Stimulated activated CD8-positive, alpha-beta memory T cell treated with anti-CD3 and anti-CD28 coated beads, Interleukin-7, amount 100 ng/mL, for 1 hour (primary cell): ENCODE measurements at places on chromosomes 2 and 18.

DNA sequence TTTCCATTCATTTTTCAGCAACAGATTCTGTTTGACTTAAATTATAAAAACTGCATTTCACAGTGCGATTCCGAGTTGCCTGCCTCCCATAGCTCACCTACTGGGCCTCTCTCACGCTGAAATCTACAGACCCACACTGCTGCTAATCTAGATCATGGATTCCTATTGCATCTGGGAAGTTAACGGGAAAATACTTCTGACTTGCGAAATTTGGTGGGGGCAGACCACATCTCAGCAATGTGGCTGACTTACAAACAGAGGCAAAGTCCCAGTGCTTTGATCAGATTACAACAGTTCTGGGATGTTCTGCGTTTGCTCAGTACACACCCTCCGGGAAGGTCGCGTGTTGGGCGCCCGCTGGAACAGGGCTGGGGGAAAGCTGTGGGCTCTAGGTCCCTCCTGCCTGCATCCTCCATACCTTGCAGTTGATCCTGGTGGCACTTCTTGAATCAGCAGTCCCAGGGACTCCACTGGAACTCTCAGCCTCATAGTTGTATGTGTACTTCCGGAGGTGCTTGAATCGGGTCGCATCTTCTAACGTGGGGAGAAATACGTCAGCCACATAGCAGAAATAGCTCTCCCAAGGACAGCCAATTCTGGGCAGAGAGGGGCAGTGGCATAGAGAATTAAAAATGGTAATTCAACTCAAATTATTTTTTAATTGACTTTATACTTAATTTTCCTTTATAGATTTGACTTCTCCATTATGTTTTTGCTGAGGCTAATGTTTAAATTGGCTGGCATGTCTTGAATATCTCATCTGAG is 1.7 kb downstream of the APOB start:
- no peak for DNase-seq

DNA sequence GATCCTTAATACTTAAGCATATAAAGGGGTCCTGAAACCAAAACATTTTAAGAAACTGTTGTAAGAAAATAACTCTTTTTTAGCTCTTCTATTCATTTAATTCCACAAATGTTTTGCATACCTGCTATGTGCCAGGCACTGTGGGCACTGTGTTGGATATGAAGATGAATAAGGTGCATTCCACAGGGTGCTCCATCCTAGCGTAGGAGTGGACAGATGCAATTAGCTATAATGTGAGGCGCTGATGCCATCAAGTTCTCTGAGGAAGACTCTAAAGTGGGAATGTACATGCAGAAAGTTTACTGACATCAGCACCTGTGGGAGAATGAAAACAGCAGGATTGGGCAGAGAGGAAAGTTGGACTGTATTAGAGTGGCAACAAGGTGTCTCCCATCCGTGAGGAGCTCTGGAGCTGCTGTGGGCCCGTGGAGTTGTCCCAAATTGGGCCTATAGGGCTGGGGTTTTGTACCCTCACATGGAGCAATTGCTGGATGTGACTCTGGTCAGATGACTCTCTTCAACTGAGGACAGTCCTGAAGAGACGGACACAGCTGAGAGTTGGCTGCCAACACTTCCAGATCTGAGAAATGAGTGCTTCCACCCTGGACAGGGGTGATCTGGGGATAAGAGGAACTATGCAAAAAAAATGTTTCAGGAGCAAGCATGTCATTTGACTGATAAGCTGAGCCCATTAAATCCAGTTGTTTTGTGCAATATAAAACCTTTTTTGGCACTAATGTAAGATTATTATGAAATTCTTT is 22.3 kb downstream of the CD8A start:
- no peak for DNase-seq

DNA sequence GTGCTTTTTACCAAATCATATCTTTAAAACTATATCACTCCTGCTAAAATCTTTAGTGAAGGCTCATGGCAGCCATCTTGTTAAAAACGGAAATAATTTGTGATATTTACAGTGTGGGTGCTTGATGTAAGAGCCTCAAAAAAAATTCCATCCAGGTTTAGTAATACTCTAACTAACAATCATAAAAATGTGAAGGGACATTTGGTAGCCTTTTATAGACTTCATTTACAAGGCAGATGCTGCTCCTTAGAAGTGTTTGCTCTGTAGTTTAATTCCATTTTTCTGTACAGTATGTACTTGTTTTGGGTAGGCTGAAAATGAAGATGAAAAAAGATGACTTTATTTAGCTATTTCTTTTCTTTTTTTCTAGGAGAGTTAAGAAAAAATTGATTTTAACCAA is 525.0 kb downstream of the ZEB2 start:
- DNase-seq = no peak

- no peak for DNase-seq
Observed at GRCh38 chr2:10352972-10353371, 50.3 kb downstream of the HPCAL1 start.

DNA sequence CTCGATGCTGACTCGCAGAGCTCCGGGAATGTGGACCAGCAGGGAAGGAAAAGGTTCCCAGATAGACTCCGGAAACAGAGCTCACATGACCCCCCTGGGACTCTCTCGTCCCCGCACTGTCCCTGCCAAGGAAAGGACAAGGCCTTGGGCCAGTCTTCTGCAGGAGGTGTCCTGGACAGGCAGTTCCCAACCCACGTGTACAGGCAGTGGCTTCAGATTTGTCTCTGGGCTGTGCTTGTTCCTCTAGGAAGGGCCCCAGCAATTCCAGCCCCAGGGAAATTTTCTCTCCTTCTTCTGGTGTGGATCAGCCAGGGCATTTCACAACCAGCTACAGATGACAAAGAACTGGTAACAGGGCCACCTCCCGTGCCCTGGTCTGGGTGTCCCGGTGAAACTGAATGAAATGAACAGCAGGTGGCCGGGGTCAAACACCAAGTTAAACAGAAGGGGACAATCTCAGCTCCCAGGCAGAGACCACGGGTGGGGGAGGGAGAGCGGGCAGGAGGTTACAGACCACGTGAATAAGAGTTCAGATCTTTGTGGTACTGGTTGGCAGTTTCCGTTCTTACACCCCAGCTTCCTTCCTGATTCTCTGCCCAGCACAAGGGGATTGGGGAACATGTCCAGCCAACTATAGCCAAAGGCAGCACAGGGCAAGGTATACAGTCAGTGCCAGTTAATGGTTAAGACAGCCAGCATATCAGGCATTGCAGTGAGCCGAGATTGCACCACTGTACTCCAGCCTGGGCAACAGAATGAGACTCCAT is 52.2 kb upstream of the CAB39 start:
- no peak for DNase-seq

DNA sequence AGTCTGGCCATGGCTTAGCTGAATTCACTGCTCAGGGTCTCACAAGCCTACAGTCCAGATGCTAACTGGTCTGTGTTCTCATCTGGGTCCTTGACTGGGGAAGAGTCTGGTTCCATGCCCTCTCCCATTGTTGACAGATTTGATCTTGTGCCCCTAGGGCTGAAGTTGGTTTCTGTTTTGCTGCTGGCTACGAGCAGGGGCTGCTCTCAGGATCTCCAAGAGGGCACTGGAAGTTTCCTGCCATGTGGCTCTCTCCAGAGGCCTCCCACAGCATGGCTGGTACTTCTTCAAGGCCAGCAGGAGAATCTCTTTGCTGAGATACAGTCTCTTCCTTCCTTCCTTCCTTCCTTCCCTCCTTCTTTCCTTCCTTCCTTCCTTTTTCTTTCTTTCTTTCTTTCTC is 78.1 kb downstream of the SPP2 start:
- DNase-seq = no peak

- DNase-seq = no peak
Observed at GRCh38 chr2:71926876-71927756, 220.5 kb downstream of the CYP26B1 start.

- DNase-seq = no peak
Observed at GRCh38 chr2:145615626-145616025, 1095.7 kb upstream of the ZEB2 start.

- no peak for DNase-seq
Observed at GRCh38 chr2:168992591-168993349, 38.4 kb downstream of the ABCB11 start.

- DNase-seq = no peak
Observed at GRCh38 chr2:170155022-170155722, 22.8 kb upstream of the MYO3B start.

GRCh38 chr2:5691221-5691984 is 781 bp upstream of the SOX11 start:
- no peak for DNase-seq

DNA sequence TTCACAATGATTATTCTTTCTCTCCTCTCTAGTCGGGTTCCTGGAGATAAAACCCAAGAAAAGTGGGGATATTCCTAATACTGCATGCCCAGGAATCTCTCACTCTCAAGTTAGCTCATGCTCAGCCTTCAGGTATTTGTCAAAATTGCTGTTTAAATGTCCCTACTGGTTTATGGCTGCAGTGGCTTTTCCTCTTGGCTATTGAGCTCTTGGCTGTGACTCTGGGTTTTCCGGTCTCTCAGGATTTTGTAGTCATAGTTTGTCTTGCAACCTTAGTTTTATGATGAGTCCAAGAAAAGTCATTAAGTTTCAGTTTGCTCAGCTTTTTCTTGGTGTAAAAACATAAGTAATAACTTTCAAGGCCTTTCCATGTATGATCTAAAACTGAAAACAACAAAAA is 820.7 kb upstream of the HS6ST1 start:
- DNase-seq = no peak

DNA sequence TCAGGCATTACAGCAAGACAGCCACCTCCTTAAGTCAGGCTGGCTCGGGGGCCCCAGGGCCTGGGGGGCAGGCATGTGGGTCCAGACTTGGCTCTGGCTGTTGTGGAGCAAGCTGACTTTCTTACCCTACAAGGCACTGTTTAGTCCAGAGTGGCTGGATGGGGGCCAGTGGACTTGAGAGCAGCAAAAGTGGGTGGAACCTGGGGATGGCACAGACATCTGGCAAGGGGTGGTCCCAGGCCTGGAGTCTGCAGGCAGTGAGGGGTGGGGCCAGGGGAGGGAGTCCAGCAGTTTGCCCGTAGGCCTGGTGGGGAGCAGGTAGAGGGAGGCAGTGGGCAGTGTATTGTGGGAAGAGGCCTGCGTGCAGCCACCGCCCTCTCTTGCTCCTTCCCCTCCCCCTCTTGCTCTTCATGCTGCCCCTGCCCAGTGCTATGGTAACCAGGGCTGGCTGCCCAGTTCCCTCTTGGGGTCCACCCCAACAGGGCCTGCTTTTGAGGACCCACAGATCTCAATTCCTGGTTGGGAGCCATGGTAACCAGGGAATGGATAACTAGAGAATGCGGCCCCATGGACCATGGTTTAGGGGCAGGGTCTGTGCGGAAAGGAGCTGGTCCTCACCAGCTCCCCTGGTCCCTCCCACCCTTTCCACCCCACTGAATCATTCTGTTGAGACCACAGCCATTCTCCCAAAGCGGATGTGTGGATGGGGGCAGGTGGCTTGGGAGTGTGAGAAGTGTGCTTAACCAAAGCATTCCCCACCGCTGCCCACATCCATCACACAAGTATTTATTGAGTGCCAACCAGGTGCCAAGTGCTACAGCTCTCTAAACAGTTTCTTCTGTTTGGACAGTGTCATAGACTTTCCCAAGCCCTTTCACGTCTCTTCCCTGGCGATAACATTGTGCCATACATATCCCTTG is 19.3 kb downstream of the SPEG start:
- no peak for DNase-seq

GRCh38 chr2:191907545-191907944 is 60.7 kb upstream of the CAVIN2 start:
- DNase-seq = no peak

DNA sequence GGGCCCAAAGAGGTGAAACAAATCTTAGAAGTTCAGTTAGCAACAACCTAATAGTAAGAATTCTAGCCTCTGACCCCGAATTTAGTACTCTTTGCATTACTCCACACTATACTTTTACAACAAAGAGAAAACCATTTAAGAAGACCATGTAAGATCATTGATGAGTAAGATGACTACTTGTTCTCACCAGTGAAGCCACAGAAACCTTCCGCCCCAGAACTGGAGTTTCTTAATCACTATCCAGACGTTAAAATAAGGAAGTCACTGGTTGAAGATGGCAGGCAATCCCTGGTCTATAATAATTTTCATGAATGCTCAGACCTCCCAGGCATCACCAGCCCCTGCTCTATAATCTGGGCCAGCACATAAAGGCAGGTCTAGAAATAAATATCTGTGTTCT is 95.0 kb downstream of the TMEM163 start:
- no peak for DNase-seq

GRCh38 chr2:95296880-95297487 is at the start of gene KCNIP3:
Gene KCNIP3 (plus strand): TSS chr2:95297347. CDS start chr2:95297439, 92 bp downstream.
- DNase-seq = no peak

- no peak for DNase-seq
Observed at GRCh38 chr2:158024288-158024898, 77.3 kb upstream of the UPP2 start.

- no peak for DNase-seq
Observed at GRCh38 chr2:11491348-11491933, 25.5 kb upstream of the E2F6 start.

DNA sequence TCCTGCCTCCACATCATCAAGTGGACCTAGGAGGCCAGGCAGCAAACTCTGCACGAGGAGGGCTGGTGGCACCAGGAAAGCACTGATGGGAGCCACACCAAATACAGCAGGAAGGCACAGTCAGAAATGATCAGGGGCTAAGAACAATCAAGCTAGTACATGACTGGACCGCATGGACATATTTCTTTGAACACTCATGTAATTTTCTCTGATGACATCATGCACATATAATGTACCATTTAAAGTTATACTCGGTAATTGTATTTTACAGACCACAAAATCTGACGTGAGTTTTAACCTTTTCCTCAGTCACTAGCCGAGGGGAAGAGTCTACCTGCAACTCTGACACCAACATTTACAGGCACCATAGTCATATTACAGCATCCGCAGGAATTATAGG is 76.7 kb downstream of the XDH start:
- DNase-seq = no peak

DNA sequence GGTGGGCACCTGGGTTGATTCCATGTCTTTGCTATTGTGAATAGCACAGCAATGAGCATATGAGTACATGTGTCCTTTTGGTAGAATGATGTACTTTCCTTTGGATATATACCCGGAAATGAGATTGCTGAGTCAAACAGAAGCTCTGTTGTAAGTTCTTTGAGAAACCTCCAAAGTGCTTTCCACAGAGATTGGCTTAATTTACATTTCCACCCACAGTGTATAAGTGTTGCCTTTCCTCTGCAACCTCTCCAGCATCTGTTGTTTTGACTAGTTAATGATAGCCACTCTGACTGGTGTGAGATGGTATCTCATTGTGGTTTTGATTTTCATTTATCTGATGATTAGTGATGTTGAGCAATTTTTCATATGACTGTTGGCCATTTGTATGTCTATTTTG is 194.8 kb downstream of the ZNF804A start:
- no peak for DNase-seq

DNA sequence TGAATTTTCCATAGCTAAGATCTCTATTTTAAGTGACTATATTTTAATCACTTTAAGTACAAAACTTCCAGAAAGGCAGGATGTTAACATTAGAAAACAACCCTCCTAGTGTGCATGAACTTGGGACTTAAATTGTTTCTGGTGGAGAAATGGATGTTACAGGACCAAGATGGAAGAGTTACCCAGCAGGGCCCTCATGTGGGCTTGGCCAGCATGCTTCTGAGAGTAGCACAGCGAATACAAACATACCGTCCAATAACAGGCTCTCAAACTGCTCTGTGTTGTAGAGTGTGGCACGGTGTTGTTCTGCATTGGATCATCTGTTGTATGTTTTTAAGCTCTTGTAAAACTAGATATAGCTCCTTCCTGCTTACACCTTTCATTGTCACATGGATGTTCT is 346.1 kb upstream of the SMIM21 start:
- DNase-seq = no peak
